H1 (cell line): ENCODE measurements at places on chromosomes 6 and 20. TPM values are rescaled to one million over a fixed set of nuclear protein-coding genes. Genes with fewer than 3 reads are reported as not detected.

MYMX gene
- 5.3 and 6.9 TPM in 2 replicates for polyA plus RNA-seq

GRCh38 chr20:49559411-49560081 lies 8.4 kb downstream of the PTGIS start:
- H3K4me1 ChIP-seq: peaks cover 9% of the 10 kb centered on the region
- DNase-seq: no peak
- H3K27ac ChIP-seq: no peak overlapping the region
- no peak overlapping the region for H3K4me3 ChIP-seq

PRR18 gene
- 0.08 and 0.16 TPM in 2 replicates for polyA plus RNA-seq

DNA sequence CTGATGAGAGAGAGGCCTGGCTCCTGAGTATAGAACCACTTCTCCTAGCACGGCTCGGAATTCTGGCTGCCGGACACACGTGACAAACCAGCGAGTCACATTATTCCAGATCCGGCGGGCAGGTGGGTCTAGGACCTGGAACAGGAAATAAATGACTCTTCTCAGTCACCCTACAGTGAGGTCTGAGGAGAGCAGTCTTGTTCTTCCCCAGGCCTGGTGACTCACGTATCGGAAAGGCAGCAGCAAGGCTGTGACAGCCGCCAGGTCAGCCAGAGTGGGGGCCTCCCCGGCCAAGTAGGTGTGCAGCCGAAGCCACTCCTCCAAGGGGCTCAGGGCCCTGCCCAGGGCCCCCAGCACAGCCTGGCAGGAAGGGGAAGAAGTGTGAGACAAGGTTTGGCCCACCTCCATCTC lies 2.8 kb downstream of the VARS1 start:
- H3K4me1 ChIP-seq: peaks cover 2% of the 10 kb centered on the region
- H3K27me3 ChIP-seq: no peaks in the 10 kb centered on the region

GRCh38 chr6:124742971-124743370 lies 219.3 kb upstream of the RNF217 start:
- H3K4me3 ChIP-seq: no peak overlapping the region
- H3K27me3 ChIP-seq: no peaks in the 10 kb centered on the region
- H3K27ac ChIP-seq: no peak overlapping the region
- no peaks in the 10 kb centered on the region for H3K4me1 ChIP-seq

DNA sequence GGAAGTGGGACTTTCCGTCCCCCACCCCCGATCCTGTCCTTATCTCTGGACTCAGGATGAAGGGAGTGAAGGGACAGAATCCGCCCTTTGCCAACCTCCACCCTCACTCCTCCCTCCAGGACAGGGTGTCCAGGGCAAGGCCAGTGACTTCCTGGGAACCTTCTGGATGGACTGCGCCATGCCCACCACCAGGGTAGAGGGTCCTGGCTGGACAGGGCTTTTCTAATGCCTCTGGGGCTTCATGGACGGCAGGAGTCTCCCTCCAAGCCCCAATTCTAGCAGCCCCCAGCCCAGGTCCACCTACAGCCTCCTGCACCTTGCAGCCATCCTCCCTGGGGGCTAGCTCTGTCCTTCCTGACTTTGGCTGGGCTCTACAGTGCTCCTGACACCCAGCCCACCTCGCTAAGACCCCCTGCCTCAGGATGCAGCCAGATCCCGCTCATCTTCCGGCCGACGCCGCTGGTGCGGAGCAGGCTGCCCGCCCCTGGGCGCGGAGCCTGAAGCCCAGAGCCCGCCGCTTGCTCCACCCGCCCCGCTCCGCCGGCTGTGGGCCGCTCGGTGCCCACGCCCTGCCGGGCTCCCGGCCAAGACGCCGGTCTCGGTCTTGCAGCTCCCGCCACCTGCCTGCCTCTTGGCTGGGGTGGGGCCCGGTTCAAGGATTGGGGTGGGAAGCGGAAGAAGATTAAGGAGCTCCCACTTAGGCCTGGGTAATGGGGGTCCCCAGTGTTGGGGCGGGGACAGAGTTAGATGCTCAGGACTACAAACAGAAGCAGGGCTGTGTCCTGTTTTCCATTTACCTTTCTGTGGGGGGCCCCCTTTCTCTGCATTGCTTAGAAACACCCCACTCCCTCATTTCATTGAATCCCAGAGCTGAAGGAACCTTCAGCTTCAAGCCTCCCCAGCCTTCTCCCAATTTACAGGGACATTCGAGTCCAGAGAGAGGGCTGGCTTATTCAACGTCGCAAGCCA lies 72.8 kb downstream of the MDGA1 start:
- no peak for DNase-seq
- peaks cover 2% of the 10 kb centered on the region; the same call in 1 of the 2 replicates for H3K27me3 ChIP-seq
- H3K36me3 ChIP-seq: no peaks in the 10 kb centered on the region
- peaks cover 9% of the 10 kb centered on the region; the same call in 1 of the 2 replicates for H3K4me1 ChIP-seq

CST8 gene
- not detected in 2 replicates for polyA plus RNA-seq
